NCI-H1092 treated with DMSO at 0.1 percent for 48 hours (cell line): ENCODE measurements at places on chromosomes 6 and 20.

- DNase-seq: peak; percentile 49
Measured at GRCh38 chr20:23139524-23139923, 53.4 kb upstream of the CD93 start.

DNA sequence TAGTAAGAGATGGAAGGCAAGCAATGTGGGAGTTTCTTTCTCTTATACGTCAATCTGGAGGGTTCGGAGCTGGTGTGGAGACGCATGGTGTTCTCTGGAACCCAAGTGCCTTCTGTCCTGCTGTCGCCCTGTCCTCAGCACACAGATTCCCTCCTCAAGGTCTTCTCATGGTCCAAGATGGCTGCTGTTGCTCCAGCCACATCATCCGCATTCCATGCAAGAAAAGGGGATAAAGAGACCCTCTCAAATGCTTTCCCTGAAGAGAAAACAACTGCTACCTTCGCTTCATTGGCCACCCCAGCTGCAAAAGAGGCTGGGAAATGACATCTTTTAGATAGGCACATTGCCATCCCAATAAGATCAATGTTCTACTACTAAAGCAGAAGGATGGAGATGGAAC, 151.2 kb downstream of the ANKRD60 start:
- DNase-seq: no peak

- DNase-seq: no peak
Measured at GRCh38 chr20:63121749-63122405, 94.1 kb downstream of the YTHDF1 start.

DNA sequence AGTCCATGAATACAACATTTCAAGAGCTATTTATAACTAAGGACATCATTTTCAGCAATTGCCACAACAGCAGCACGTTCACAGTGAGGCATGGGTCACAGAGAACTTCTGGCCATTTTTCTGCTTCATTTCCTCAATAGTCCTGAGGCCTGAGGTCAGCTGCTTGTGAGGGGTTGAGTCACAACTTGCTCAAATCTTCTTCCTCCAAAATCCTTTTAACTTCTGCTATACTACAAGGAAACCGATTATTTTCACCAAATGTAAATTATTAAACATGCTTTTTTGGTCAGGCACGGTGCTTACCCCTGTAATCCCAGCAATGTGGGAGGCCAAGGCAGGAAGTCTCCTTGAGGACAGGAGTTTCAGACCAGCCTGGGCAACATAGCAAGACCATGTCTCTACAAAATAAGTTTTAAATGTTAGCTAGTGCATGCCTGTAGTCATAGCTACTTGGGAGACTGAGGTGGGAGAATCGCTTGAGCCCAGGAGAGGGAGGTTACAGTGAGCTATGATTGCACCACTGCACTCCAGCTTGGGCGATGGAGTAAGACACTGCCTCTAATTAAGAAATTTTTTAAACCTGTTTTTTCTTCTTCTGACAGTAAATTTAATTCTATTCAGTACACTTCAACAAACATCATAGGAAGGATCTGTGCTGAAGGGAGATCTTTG, 11.1 kb upstream of the SLC16A10 start:
- DNase-seq: no peak

DNA sequence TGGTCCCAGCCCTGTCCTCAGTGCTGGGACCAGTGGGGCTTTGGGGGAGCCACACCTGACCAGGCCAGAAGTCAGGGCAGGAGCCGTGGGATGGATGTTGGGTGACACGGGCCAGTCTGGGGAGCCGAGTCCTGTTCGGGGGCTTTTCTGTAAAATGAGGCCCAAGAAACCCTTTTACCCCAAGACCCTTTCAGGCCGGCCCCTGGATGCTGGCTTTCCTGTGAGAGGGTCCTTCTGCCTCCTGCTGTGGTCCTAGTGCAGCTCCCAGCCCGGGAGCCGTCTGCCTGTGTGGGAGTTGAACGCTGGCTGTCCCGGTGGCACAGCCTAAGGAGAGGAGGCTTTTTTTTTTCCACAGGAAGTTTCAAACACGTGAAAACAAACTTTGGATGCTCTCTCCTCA, 123.2 kb downstream of the TMEM242 start:
- no peak for DNase-seq

DNA sequence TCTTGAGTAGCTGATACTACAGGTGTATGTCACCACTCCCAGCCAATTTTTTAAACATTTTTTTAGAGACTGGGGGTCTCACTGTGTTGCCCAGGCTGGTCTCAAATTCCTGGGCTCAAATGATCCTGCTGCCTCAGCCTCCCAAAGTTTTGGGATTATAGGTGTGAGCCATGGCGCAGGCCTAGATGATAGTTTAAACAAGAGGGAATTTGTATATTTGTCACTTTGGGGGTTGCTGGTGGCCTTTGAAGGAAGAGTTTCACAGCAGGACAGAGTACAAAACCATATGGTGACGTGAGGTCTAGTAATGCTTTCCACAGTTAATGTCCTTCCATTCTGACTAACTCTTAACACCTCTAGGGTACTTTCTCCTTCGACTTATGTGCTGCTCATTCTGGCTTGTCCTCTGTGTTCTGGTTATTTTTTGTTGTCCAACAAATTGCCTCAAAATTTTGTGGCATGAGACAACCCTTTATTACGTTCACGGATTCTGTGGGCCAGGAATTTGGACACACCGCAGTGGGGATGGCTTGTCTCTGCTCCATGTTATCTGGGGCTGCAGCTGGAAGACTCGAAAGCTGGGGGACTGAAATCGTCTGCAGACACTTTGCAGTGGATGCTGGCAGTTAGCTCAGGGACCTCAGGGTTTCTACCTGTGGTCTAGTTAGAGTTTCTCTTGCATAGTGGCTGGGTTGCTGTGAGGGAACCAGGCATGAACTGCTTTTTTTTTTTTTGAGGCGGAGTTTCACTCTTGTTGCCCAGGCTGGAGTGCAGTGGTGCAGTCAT, 23.0 kb upstream of the IER3 start:
- DNase-seq: no peak

- DNase-seq: no peak
Measured at GRCh38 chr6:122792766-122793165, 3.7 kb downstream of the SMPDL3A start.

DNA sequence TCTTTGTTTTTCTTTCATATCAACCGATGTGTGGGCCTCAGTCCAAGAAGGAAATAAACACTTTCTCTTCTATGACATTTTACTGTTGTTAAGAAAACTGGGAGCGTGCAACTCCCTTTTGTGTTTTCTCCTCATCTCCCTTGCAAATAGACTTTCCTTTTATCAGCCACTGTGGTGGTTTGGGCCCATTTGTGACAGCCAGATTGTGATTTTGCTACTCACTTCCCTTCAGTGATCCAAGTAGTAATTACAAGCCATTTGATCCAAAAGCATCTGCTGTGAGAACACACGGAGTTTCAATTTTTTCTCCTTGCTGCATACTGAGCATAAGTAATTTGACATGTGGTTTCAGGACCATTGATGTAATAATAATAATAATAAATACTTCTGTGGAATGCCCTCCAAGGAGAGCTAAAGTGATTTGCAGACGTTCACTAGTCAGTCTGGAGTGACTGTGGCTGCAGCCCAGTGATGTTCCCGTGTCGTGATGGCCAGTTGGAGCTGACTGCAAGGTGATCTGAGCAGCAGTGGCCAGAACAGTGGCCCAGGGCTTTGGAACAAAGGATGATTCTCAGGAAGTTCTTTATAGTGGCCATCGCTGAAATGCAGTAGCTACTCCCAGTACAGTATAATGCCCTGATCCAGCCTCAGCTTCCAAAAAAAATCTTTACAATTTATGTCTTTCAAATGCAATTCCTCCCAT, 91.9 kb upstream of the CLDN20 start:
- no peak for DNase-seq

DNA sequence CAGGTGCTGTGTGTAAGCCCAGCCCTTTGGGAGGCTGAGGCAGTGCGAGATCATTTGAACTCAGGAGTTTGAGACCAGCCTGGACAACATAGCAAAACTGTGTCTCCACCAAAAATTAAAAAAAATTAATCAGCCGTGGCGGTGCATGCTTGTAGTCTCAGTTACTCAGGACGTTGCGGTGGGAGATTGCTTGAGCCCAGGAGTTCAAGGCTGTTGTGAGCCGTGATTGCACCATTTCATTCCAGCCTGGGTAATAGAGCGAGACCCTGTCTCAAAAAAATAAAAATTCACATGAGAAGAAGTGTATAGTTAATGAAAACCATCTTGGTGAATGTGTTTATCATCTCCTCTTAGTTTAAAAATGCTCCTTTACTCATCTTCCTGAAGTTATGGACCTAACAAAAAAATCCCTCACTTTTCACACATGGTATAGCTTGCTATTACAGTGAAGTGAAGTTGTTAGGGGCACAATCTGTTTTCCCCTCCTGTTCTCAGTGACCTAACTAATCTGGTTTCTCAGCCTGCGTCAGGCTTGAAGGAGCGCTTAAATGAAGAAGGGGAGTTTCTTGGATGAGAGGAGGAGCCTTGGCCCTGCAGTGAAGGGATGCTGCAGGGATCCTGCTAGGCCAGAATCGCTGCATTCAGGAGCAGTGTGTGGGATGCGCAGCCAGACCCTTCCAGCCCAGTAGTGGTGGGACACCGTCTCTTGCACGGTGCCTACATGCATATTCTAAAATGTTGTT, 45.3 kb downstream of the JARID2 start:
- no peak for DNase-seq

- DNase-seq: no peak
Measured at GRCh38 chr20:19777981-19778380, 19.9 kb downstream of the RIN2 start.

GRCh38 chr6:74113901-74114300, 417.9 kb downstream of the CD109 start:
- no peak for DNase-seq

- DNase-seq: no peak
Measured at GRCh38 chr6:110514818-110515217, 38.4 kb upstream of the SLC22A16 start.

DNA sequence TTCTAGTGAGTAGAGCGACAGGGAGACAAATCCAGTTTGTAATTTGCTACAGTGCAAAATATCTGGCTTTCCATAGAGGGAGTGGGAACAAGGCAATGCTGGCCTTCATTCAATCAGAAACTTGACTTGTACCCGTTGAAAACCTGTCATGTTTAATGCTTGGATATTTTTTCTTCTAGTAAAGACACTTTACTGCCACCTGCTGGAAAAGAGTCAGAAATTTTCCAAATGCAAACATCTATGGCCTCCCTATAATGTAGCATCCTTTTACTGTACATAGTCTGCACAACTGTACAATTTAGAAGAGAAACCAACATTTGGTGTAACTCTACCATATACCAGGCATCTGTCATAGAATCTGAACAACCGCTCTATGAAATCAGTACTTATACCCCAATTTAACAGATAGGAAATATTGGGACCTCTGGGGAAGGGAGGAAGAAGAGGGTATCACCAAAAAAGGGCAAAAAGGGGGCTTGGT, 16.7 kb upstream of the TBC1D20 start:
- peak; percentile 41 for DNase-seq

GRCh38 chr20:25675161-25675560, 21.5 kb downstream of the ZNF337 start:
- no peak for DNase-seq

GRCh38 chr6:127793396-127793795, 107.5 kb downstream of the THEMIS start:
- no peak for DNase-seq

- DNase-seq: no peak
Measured at GRCh38 chr20:57712851-57713504, 3.2 kb upstream of the PMEPA1 start.

DNA sequence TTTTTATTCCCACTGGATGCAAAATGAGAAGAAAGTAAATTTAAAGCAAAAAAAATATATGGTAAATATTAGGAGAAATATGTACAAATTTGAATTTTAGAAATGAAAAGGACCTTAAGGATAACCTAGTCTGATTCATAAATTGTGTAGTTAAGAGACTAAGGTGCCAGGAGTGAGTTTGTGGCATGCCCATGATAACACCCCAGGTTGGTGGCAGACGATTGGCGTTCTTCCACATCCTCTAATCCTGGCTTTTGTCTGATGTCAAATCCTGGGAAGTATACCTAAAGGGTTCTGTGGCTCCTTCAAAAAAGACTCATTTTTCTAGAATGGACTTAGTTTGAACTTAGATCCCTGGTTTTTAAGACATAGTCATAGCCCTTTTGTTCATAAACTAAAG, 62.2 kb downstream of the SAMD5 start:
- DNase-seq: no peak

- DNase-seq: no peak
Measured at GRCh38 chr6:25971187-25971821, 8.7 kb downstream of the TRIM38 start.

DNA sequence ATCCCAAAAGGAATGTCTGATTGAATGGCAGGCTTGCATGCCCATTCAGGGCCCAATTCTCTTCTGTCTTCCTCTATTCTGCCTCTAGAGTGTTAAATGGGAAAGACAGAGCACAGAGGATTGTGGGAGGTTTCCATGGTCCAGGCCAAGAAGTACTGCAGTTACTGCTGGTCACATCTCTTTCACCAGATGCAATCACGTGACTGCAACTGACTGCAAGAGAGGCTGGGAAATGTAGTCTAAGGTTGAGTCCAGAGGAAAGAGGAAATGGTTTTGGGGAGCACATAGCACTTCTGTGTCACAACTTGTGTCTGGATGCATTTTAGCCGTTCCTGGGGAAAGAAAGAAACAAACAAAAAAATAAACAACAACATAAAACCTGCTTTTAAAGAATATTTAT, 336.4 kb upstream of the BTBD3 start:
- no peak for DNase-seq

- no peak for DNase-seq
Measured at GRCh38 chr6:31575952-31576685, 754 bp downstream of the TNF start.

- DNase-seq: no peak
Measured at GRCh38 chr6:87789198-87789899, 87.3 kb upstream of the AKIRIN2 start.

- no peak for DNase-seq
Measured at GRCh38 chr6:106159531-106159940, 73.4 kb downstream of the PRDM1 start.

DNA sequence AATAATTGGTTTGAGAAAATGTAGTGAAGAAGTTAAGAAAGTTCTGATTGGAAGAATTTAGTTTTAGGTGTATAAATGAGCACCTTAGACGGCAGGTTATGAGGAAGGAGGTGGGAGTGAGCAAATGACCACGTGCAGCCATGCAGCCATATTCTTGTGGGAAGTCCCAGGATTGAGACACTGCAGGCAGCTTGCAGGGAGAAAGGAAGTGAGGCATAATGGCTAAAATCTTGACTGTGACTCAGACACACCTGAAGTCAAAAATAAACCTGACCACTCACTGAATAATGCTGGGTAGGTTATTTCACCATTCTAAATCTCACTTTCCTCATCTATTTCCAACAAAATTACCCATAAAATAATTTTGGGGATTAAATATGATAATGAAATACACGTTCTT, 16.6 kb downstream of the DSE start:
- no peak for DNase-seq
